ENCODE measurements at places on chromosomes 1 and 21.

- DNase-seq, result no peak
These were observed 23.9 kb downstream of the RNF2 start for GRCh38 chr1:185069202-185069772.

GRCh38 chr1:173507205-173507846, 30.2 kb downstream of the PRDX6 start:
- DNase-seq, result no peak

DNA sequence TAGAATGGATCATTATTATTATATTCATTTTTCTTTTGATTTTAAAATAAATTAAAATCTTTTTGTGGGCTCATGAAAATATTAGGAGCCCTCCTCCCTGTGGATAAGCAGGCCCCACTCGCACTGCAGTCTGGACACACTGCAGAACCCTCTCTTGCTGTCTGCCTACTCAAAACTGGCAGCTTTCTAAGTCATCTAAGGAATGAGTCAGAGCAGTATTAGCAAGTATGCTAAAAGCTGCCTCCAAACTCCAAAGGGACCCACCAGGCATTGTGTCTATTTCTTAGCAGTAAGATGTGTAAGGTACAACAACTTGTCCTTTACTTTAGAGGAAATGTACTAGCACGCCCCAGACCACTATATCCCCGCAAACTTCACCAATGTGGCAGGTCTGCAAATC, 108.8 kb downstream of the SYF2 start:
- no peak for DNase-seq

DNA sequence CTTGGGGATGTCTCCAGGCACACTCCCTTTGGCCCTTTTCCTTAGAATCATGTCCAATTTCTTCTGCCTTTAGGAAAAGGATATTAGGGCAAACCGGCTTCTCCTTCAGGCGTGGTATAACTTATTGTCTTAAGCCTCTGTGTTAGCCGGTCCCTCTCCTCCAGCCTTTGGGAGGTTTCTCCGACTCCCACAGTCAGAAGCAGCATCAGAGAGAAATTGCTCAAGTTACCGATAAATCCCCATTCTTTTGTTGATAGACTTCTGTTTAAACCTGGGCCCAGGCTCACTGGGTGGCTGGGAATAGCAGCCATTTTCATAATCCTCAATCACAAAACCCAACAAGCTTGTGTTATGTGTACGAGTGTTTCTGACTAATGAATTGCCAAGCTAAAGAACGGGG, 85.4 kb upstream of the KAZN start:
- DNase-seq, result no peak

DNA sequence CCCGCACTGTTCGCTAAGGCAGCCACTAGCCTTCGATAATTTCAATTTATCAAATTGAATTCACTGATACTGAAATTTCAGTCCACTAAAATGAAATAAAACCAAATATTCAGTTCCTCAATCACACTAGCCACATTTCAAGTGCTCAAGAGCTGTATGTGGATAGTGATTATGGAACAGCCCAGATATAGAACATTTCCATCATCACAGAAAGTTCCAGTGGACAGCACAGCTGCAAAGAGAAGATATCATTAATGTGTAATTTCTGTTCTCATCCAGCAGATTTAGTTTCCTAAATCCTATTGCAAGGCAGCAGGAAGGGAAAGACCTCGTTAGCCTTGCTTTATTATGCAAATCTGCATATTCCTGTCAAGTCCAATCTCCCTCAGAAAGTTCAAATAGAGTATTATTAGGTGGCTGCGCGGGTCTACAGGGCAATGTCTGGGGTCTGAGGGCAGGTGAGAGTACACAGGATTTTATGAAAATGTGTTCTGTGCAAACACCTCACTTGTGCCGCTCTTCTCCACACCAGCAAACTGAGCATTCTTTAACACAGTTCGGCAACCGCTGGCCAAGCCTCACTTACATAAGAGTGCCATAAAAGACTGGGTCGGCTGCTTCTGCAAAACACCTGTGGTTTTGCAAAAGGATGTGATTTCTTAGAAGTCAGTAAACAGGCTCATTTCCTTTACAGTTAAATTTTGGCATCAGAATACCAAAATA, 22.4 kb downstream of the CAPZB start:
- no peak for DNase-seq
